ENCODE measurements at places on chromosomes 16 and 17.

DNA sequence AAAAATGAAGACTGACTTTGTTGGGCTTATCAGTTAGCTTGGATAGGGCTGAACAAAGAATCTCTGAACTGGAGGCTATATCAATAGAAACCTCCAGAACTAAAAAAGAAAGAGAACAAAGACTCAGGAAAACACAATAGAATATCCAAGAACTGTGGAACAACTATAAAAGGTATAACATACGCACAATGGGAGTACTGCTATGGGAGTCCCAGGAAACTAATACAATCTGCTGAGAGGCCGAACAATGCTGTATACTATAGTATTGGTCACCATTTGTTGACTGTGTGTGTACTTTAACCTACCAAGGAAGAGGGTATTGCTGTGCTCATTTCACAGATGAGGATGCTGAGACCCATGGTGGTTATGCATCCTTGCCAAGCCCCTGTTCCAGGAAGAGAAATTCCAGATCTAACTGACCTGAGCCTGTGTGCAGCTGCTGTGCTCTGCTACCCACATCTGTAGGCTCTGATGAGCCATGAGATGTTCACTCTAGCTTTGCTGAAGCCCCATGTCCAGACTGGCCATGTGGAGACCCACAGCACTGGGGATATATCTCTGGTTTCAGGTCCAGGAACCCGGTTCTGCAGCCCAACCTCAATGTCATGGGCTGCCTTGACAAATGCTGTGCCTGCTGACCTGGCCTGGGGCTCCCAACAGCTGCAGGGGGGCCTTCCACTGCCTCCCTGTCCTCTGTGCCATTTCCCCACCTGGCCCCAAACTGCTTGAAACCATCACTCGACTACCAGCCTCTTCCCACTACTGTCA is 254.3 kb upstream of the TNRC6C start:
- no peak for DNase-seq

- no peak for DNase-seq
Observed at GRCh38 chr17:50110591-50111349, 15.6 kb downstream of the PDK2 start.

DNA sequence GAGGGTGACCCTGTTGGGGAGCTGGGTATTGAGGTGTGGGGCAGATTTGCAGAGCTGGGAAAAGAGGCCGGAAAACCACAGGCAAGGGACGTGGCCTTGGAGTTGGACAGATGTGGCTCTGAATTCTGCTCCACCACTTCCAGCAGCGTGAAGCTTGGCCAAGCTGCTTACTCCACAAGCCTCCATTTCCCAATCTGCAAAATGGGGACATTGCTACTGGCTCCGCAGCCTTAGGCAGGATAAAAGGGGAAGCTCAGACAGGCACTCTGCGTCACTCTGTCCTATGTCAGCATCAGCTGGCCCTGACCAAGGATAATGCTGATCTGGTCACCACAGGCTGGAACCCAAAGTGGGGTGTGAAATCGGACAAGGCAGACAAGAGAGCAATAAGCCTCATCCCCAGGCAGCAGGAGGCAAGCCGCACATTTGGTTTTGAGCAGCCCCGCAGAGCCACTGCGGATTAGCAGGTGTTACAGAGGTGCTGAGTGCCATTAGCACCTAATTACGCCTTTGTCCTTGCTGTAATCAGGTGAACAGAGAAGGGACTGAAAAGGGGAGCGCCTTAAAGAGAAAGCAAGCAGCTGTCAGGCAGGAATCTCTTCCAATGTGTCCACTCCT is 54.8 kb downstream of the SDK2 start:
- DNase-seq: no peak

DNA sequence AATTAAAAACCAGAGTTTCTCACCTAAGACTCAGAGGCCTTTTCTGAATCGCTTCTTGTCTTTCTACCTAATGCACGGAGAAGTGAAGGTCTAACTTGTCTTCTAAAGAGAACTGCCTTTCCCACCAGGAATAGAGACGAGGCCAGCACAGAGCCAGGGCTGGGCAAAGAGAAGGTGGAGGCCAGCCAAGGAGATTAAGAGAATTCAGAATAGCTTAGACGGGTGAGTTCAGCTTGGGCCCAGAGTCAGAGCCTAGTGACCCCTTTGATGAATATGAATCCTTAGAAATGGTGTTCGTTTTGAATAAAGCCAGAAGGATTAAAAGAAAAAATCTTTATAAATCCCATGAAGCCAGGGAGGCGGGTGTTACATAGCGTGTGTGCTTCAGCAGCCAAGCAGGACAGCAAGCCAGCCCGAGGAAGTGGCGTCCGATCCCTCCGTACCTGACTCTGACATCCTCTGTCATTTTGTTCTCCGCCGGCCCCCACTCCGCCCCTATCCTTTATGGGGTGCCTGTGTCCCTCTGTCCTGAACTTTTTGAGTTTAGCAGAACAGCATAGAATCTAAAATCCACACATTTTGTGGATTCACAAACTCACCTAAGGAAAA is 7.4 kb downstream of the GSG1L2 start:
- DNase-seq: no peak

DNA sequence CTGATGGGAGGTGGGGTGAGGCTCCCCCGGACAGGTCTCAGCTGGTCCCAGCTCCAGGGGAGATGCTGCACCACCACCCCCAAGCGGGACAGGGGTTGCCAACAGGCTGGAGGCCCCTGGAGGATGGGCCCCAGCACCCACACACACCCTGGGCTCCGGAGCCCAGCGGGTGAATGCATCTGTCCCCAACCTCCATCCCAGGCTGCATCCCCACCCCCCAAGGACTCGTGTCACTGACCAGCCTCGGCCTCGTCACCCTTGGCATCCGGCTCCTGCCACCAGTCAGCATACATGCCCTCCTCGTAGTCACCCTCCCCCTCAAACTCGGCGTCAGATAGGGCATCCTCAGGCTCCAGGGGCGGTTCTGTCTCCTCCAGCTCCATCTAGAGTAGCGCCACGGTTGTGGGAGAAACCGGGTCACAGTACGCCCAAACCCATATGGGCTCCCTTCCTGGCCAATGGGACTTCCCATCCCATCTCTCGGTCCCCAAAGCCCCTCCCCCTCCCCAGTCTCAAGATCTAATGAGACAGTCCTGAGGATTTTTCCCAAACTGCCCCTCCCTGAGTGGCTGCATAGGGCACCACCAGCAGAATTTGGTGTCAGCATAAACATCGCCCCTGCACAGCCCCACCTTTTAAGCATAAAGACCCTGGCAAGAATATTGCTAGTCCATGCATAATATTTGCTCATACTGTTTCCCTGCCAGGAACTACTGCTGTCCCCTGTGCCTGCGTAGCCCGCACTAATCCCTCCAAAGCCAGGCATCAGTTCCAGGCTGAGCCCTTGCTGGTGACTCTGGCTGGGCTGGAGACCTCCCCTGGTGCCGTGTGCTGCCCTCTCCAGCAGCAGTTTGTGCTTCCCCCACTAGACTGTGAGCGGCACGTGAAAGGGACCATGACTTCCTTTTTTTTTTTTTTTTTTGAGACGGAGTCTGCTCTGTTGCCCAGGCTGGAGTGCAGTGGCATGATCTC is 8.4 kb downstream of the P3H4 start:
- no peak for DNase-seq

DNA sequence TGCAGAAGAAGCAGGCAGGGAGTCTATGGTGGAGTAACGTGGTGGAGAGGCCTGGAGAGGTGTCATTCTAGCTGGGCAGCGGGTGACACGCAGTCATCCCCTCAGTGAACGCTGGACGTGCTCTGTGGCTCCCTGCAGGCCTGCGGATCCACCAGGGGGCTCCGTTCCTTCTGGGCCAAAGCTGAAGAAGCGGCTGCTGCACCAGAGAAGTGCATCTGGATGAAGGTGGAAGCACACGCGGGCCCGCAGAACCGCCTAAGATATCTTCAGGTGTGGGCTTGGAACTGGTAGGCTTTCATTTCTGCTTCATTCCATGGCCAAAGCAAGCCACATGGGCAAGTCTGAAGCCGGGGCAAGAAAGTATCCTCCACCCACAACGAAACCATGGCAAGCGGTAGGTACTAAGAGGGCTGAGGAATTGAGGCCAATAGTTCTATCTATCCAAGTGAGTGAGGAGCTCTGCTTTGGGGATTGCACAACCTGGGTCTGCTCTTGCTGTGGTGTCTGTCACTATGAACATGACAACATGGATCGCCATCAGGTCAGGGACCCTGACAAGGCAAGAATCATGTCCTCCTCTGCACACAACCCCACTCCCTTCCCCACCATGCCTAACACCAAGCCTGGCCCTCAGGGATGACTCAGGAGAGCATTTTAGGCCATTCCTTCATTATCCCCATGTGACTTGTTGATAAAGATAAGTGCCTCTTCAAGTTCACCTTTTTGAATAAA is 78.9 kb upstream of the FBXO47 start:
- DNase-seq: no peak

GRCh38 chr17:7947651-7948050 is 15.6 kb downstream of the CNTROB start:
- no peak for DNase-seq

DNA sequence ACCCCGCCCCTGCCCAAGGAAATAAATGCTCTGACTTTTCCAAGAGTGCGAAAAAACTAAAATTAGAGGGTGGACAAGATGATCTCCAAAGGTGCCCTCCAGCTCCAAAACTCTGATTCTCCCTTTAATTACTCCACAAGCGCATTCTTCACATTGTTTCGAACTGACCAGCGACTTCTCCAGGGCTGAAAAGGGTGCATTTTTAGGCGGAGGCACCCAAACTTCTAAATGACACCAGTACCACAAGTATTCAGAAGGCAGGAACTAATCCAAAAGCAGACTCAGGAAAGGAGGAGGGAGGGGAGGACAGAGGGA is 750 bp downstream of the ZFHX3 start:
- no peak for DNase-seq

DNA sequence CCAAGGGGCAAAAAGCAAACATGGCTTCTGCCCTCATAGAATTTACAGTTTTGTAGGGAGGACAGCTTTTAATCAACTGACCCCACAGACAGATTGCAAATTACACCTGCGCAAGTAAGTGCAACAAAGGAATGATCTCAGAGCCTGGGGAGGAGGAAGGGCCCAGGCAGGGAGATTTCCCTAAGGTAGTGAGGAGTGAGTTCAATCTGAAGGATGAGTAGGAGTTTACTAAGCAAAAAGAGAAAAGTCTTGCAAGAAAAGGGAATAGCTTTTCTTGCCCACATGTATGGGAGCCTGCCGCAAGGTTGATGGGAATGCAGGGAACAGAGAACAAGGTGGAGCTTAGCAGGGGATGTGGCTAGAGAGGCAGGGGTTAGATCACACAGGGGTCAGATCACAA is 1.6 kb upstream of the SOCS7 start:
- no peak for DNase-seq

DNA sequence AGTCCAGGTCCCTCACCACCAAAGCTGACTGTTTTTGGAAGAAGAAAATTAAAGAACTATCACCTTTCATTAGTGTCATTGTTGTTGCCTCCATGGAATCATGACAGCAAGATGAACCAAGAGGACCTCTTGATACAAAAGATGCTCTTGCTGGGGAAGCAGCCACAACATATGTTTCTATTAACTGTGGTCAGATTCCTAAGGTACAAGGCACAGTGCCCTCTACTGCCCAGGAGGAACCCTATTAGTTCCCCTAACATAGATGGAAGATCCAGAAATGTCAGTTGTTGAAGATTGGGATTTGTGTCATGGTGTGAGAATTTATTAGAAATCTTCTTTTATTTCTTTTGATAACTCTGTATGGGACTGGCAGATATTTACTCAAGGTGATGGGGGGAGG is 188.2 kb upstream of the ANKFN1 start:
- no peak for DNase-seq

- no peak for DNase-seq
Observed at GRCh38 chr17:82609655-82610054, 38.6 kb downstream of the WDR45B start.

GRCh38 chr16:49592546-49593423 is 219.2 kb downstream of the C16orf78 start:
- no peak for DNase-seq
